A549 treated with dexamethasone at 1 μM for 4 hours (cell line): ENCODE measurements at places on chromosomes 2 and 18. TPM values are rescaled to one million over a fixed set of nuclear protein-coding genes. Genes with fewer than 3 reads are reported as not detected.

Gene CIAO1
- total RNA-seq, result 59.2 to 81.9 TPM (median 79.4 TPM) in 5 replicates

Gene PTPRM
- 24.5 to 44.8 TPM (median 37.2 TPM) in 5 replicates for total RNA-seq

Gene UGT1A10
- total RNA-seq, result 0.05 TPM in 1 of 5 replicates, not detected in the others

Gene STK36
- total RNA-seq, result 6.7 to 12.3 TPM (median 11.4 TPM) in 5 replicates

Gene SCN2A
- 0.01 to 0.04 TPM (median 0.02 TPM) in 3 of 5 replicates, not detected in the others for total RNA-seq

Gene CFAP53
- 0.22 to 0.33 TPM (median 0.27 TPM) in 5 replicates for total RNA-seq

Gene PLB1
- total RNA-seq, result 1.1 to 3.1 TPM (median 2.6 TPM) in 5 replicates

Gene TCF4
- 1.3 to 2.5 TPM (median 2.1 TPM) in 5 replicates for total RNA-seq

Gene SNX17
- total RNA-seq, result 124 to 133 TPM (median 128 TPM) in 5 replicates

Gene ABCB11
- 0.02 to 0.08 TPM (median 0.06 TPM) in 5 replicates for total RNA-seq

Gene HSPD1
- total RNA-seq, result 580 to 664 TPM (median 637 TPM) in 5 replicates

Gene LIMS1
- total RNA-seq, result 44.6 to 80.9 TPM (median 68.5 TPM) in 5 replicates

Gene SCRN3
- 12.1 to 18.7 TPM (median 15.2 TPM) in 5 replicates for total RNA-seq

Gene CELF4
- 0.07 TPM in 1 of 5 replicates, not detected in the others for total RNA-seq

Gene IL36B
- 0.09 to 0.28 TPM (median 0.13 TPM) in 3 of 5 replicates, not detected in the others for total RNA-seq

Gene WNT10A
- total RNA-seq, result 0.05 to 0.08 TPM (median 0.06 TPM) in 5 replicates

Gene PROKR1
- total RNA-seq, result 0.01 to 0.05 TPM (median 0.04 TPM) in 3 of 5 replicates, not detected in the others

Gene IHH
- total RNA-seq, result 0.38 to 0.77 TPM (median 0.54 TPM) in 5 replicates

Gene C1QL2
- 0.30 to 0.86 TPM (median 0.67 TPM) in 5 replicates for total RNA-seq

Gene SCN9A
- total RNA-seq, result 2.2 to 5.0 TPM (median 4.3 TPM) in 5 replicates

Gene PPP1R1C
- total RNA-seq, result 1.1 to 2.3 TPM (median 1.5 TPM) in 5 replicates

Gene METTL5
- total RNA-seq, result 76.3 to 105 TPM (median 86.9 TPM) in 5 replicates

Gene ATP6V1B1
- total RNA-seq, result 1.2 to 2.4 TPM (median 1.8 TPM) in 5 replicates

Gene INO80D
- total RNA-seq, result 1.9 to 2.9 TPM (median 2.3 TPM) in 5 replicates

Gene KIF1A
- 0.66 to 0.84 TPM (median 0.73 TPM) in 5 replicates for total RNA-seq

Gene MAP3K20
- total RNA-seq, result 25.6 to 36.2 TPM (median 31.0 TPM) in 5 replicates

Gene NOP58
- 114 to 139 TPM (median 123 TPM) in 5 replicates for total RNA-seq

Gene ZC3H6
- total RNA-seq, result 0.24 to 0.80 TPM (median 0.62 TPM) in 5 replicates

Gene HOXD12
- not detected in 5 replicates for total RNA-seq

Gene UGT1A3
- 0.06 to 0.18 TPM (median 0.11 TPM) in 3 of 5 replicates, not detected in the others for total RNA-seq

Gene REG3G
- total RNA-seq, result not detected in 5 replicates

Gene DPYSL5
- 3.6 to 6.4 TPM (median 5.2 TPM) in 5 replicates for total RNA-seq

Gene NCKAP5
- 0.61 to 1.1 TPM (median 1.0 TPM) in 5 replicates for total RNA-seq

Gene NPPC
- total RNA-seq, result 0.32 to 0.67 TPM (median 0.42 TPM) in 5 replicates

Gene SEPTIN2
- total RNA-seq, result 240 to 299 TPM (median 280 TPM) in 5 replicates

Gene G6PC2
- not detected in 5 replicates for total RNA-seq

Gene CGREF1
- 7.2 to 8.1 TPM (median 7.8 TPM) in 5 replicates for total RNA-seq

Gene KIAA2012
- total RNA-seq, result not detected in 5 replicates

Gene ARHGEF4
- total RNA-seq, result 7.8 to 15.5 TPM (median 11.2 TPM) in 5 replicates

Gene ACMSD
- not detected in 5 replicates for total RNA-seq

Gene RGPD3
- total RNA-seq, result 0.14 to 0.25 TPM (median 0.16 TPM) in 5 replicates

Gene HOXD11
- total RNA-seq, result 5.1 to 6.3 TPM (median 5.8 TPM) in 5 replicates

Gene SALL3
- not detected in 5 replicates for total RNA-seq

Gene ZAP70
- total RNA-seq, result 0.09 to 0.19 TPM in 2 of 5 replicates, not detected in the others

Gene ABCG8
- 0.04 TPM in 1 of 5 replicates, not detected in the others for total RNA-seq

Gene BCL11A
- 0.01 to 0.14 TPM (median 0.09 TPM) in 5 replicates for total RNA-seq

Gene CRYBA2
- 0.31 TPM in 1 of 5 replicates, not detected in the others for total RNA-seq

Gene ESPNL
- total RNA-seq, result 0.13 to 0.22 TPM (median 0.16 TPM) in 4 of 5 replicates, not detected in the other

Gene CAVIN2
- 52.2 to 76.9 TPM (median 69.5 TPM) in 5 replicates for total RNA-seq

Gene CLEC4F
- total RNA-seq, result not detected in 5 replicates

Gene LAMA1
- 0.01 to 0.21 TPM (median 0.09 TPM) in 5 replicates for total RNA-seq
